ENCODE measurements at places on chromosomes 3 and 15. TPM values are rescaled to one million over a fixed set of nuclear protein-coding genes. Genes with fewer than 3 reads are reported as not detected.

COL6A5 gene
- polyA plus RNA-seq: 4.9 TPM

SNX4 gene
- 52.4 TPM for polyA plus RNA-seq

ADAMTS7 gene
- polyA plus RNA-seq: 30.9 TPM

SI gene
- not detected for polyA plus RNA-seq

CCPG1 gene
- polyA plus RNA-seq: 29.8 TPM

GPR156 gene
- 3.2 TPM for polyA plus RNA-seq

PARP15 gene
- 1.0 TPM for polyA plus RNA-seq

PLSCR4 gene
- 54.4 TPM for polyA plus RNA-seq

MEF2A gene
- 68.4 TPM for polyA plus RNA-seq

THRB gene
- 13.0 TPM for polyA plus RNA-seq

RUVBL1 gene
- polyA plus RNA-seq: 46.8 TPM

KY gene
- 2.1 TPM for polyA plus RNA-seq

LSAMP gene
- 28.0 TPM for polyA plus RNA-seq

APBA2 gene
- polyA plus RNA-seq: 11.3 TPM

LMAN1L gene
- not detected for polyA plus RNA-seq

WDR93 gene
- 1.3 TPM for polyA plus RNA-seq

CHRFAM7A gene
- polyA plus RNA-seq: 6.4 TPM

FBN1 gene
- polyA plus RNA-seq: 96.6 TPM

TP53BP1 gene
- 92.6 TPM for polyA plus RNA-seq

THSD4 gene
- 17.3 TPM for polyA plus RNA-seq

PYGO1 gene
- 18.5 TPM for polyA plus RNA-seq

EPM2AIP1 gene
- polyA plus RNA-seq: 59.7 TPM

USP19 gene
- 42.8 TPM for polyA plus RNA-seq

Measured in left lung (tissue), 14 donors.